ENCODE measurements at places on chromosomes 4 and X.
A peak's percentile ranks its signal among the peaks of the same experiment; 100 is the strongest.

- no peak for DNase-seq
- no peak overlapping the region for H3K4me3 ChIP-seq
- no peaks in the 10 kb centered on the region for H3K4me1 ChIP-seq
- H3K27ac ChIP-seq, result peak overlapping the region; percentile 8
- no peaks in the 10 kb centered on the region for H3K36me3 ChIP-seq
Observed at GRCh38 chr4:180521181-180521580, 1722.0 kb upstream of the TENM3 start.

GRCh38 chr4:77865259-77865658 lies 2.6 kb downstream of the MRPL1 start:
- peaks cover 6% of the 10 kb centered on the region for H3K36me3 ChIP-seq
- peak overlapping the region; percentile 33 for H3K4me3 ChIP-seq
- H3K27me3 ChIP-seq, result no peaks in the 10 kb centered on the region
- peaks cover 32% of the 10 kb centered on the region for H3K4me1 ChIP-seq
- no peak overlapping the region for H3K27ac ChIP-seq

DNA sequence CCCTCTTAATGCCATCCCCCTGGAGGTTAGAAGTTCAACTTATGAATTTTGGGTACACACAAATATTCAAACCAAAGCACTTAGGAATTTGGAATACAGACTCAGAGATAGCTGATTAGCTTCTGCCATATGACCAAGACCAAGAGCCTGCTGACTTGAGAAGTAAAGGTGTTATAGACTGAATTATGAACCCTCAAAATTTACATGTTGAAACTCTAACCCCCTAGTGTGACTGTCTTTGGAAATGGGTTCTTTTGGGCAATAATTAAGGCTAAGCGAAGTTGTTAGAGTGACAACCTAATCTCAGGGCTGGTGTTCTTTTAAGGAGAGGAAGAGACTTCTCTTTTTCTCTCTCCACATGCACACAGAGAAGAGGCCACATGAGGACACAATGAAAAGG lies 151.2 kb downstream of the COX18 start:
- H3K4me1 ChIP-seq, result no peaks in the 10 kb centered on the region
- H3K4me3 ChIP-seq, result no peak overlapping the region
- H3K27me3 ChIP-seq, result no peaks in the 10 kb centered on the region
- DNase-seq, result no peak
- no peak overlapping the region for H3K27ac ChIP-seq

GRCh38 chrX:2928583-2929434 lies at the start of gene ARSD:
ARSD (minus strand) TSS chrX:2929339; CDS start chrX:2929275, 64 bp downstream.
- peak; percentile 88 for DNase-seq
- peak within 1 kb of the TSS; percentile 92 for H3K4me3 ChIP-seq
- peaks cover 24% of the 10 kb centered on the region for H3K36me3 ChIP-seq
- no peaks in the 10 kb centered on the region for H3K27me3 ChIP-seq
- peaks cover 23% of the 10 kb centered on the region for H3K4me1 ChIP-seq
- H3K27ac ChIP-seq, result peak within 1 kb of the TSS; percentile 99

All from neural crest cell (in vitro differentiated cells).